ENCODE measurements at places on chromosomes 7 and 10.

- DNase-seq = no peak
Observed at GRCh38 chr10:119801998-119802538, 70.6 kb downstream of the MCMBP start.

GRCh38 chr10:84179059-84179710, 5.6 kb downstream of the GPR15LG start:
- DNase-seq = peak; percentile 63

GRCh38 chr7:70681469-70682350, 450.2 kb upstream of the GALNT17 start:
- no peak for DNase-seq

DNA sequence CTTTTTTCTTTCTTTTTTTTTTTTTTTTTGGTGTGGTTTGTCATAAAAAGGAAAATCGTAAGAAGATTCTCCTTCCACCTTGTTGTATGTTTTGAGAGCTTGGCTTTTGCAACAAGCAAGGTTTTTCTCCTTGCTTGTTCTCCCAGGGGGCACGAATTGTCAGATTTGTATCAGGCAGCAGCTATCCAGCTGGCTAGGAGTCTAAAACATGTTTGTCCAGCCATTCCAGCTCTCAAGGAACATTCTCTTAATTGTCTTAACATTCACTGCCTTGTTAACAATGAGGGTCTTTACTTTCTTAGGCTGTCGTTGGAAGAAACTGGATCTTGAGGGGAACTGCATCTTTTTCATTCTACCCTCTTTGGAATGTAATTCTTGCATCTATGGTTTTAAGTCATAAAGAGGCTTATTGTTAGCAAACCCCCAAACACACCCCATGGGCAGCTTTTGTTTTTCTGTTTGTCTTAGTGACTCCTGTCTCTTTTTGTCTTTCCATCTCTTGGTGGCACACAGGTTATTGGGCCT, 14.6 kb downstream of the SHTN1 start:
- DNase-seq = no peak

DNA sequence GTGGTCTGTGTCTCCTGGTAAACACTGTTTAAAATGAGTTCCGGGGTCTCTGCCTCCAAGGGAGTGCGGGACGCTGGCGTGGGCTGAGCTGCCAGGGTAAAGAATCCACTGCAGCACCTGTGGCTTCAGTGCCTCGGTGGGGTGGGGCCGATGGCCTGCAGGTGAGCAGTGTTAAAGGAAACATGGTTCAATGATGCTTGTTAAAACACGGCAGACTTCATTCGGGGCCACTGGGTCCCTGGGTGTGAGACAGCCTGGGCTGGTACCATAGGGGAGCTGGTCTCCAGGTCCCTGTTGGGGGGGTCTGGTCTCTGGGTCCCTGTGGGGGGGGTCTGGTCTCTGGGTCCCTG, 24.9 kb upstream of the KNDC1 start:
- no peak for DNase-seq

DNA sequence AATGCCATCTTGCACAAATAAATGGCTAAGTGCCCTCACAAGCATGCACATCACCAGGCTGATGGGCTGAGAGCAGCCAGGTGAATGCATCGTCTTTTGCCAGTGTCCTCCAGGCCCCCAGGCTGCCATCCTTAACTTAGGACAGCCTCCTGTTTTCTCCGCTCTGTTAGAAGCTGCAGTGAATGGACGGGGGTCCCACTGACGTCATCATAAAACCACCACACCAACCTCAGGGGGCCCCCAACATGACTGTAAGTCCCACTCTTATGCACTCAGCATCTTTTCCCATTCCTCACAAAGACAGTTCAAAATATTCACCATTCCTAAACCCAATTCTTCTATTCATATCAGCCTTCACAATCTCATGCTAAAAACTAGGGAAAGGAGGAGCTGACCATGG, 34.4 kb downstream of the GLI3 start:
- no peak for DNase-seq

- DNase-seq = no peak
Observed at GRCh38 chr10:97827702-97828291, 21.8 kb upstream of the GOLGA7B start.
